ENCODE measurements at places on chromosomes 6 and 20. TPM values are rescaled to one million over a fixed set of nuclear protein-coding genes. Genes with fewer than 3 reads are reported as not detected.

DNA sequence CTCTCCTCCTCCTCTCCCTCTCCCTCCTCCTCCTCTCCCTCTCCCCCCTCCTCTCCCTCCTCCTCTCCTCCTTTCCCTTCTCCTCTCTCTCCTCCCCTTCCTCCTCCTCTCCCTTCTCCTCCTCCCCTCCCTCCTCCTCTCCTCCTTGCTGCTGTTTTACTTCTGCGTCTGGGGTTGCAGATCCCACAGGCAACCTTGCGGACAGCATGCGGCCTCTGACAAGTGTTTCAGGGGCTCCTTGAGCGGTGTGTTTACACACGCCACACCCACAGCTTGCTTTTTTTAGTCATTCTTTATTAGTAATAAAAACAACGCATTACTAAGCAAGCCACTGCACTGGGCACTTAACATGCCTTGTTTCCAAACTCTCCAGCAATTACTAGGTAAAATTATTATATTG lies 81.9 kb downstream of the TFAP2C start:
- no peak overlapping the region for H3K27ac ChIP-seq
- DNase-seq = peak; percentile 71
- no peak overlapping the region for H3K4me3 ChIP-seq

DNA sequence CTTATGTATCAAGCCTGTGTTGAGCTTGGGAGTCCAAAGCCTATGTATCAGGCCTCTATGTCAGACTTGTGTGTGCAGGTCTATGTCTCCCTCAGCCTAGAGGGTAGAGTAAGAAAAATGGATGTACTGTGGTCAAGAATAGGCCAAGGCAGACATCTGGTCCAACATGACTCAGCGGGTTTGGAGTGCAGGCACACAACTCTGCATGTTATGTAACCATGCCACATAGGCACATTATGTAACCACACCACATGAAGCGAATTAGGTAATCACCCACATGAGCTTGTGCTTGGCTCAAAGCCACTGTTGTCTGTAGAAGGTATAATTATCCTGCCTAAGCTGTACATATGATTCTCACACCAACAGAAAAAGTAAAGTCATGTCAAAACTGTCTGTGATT lies 1190.5 kb upstream of the EYS start:
- no peaks in the 10 kb centered on the region for H3K27me3 ChIP-seq
- H3K4me1 ChIP-seq = no peaks in the 10 kb centered on the region
- peak overlapping the region; percentile 24 for H3K27ac ChIP-seq
- no peak overlapping the region for H3K4me3 ChIP-seq
- DNase-seq = peak; percentile 53

GRCh38 chr20:50555662-50556061 lies 45.5 kb downstream of the PTPN1 start:
- no peak overlapping the region for H3K27ac ChIP-seq
- no peak for DNase-seq

DNA sequence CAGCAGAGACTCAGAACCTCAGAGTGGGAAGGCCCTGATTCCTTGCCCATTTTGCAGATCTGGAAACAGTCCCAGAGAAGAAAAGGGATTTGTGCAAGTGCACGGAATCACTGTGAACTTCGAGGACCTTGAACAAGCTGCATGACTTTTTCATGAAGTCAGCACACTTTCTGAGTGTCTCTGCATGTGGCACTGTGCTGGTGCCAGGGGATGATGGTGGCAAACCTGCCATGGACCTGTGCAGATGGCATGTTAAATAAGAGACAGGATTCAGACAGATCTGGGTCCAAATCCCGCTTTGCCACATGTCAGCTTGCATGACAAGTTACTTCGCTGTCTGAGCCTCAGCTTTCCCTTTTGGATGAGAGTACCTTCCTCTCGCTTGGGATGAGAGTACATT lies 26.8 kb downstream of the ZNF831 start:
- H3K4me1 ChIP-seq = no peaks in the 10 kb centered on the region
- no peaks in the 10 kb centered on the region for H3K27me3 ChIP-seq
- no peak for DNase-seq
- no peak overlapping the region for H3K27ac ChIP-seq
- H3K4me3 ChIP-seq = no peak overlapping the region

GJA1 gene
- total RNA-seq = 433 TPM

- no peaks in the 10 kb centered on the region for H3K36me3 ChIP-seq
- H3K27ac ChIP-seq = no peak overlapping the region
- H3K27me3 ChIP-seq = peaks cover 22% of the 10 kb centered on the region
- no peaks in the 10 kb centered on the region for H3K4me1 ChIP-seq
- DNase-seq = no peak
Observed at GRCh38 chr20:49420811-49421295, 61.6 kb downstream of the KCNB1 start.

GRCh38 chr20:24560571-24561491 lies 91.4 kb downstream of the SYNDIG1 start:
- H3K4me1 ChIP-seq = no peaks in the 10 kb centered on the region
- no peaks in the 10 kb centered on the region for H3K36me3 ChIP-seq
- H3K27ac ChIP-seq = no peak overlapping the region
- no peaks in the 10 kb centered on the region for H3K27me3 ChIP-seq
- H3K4me3 ChIP-seq = no peak overlapping the region

HLA-DQB2 gene
- not detected for total RNA-seq

DNA sequence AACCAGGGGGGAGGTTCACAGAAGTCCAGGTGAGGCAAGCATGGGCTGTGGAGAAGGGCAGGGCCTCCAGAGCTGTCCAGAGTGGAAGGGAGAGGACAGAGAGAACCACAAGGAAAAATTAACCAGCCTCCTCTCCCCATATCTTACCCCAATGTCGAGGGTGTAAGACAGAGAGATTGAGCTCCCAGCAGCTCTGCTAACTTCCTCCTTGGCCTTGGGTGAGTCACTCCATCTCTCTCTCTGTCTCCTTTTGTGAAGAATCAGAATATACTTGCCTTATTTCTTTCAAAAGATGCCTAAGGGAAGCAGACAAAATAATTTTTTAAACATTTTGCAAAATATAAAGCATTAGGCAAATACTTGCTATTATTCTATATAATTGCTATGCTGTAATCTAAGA lies 58.3 kb upstream of the IYD start:
- H3K27me3 ChIP-seq = no peaks in the 10 kb centered on the region
- no peak overlapping the region for H3K4me3 ChIP-seq
- no peaks in the 10 kb centered on the region for H3K36me3 ChIP-seq

GRCh38 chr6:75532521-75532920 lies 38.9 kb upstream of the FILIP1 start:
- no peaks in the 10 kb centered on the region for H3K4me1 ChIP-seq
- peaks cover 3% of the 10 kb centered on the region for H3K27me3 ChIP-seq
- no peak overlapping the region for H3K4me3 ChIP-seq
- H3K36me3 ChIP-seq = no peaks in the 10 kb centered on the region
- DNase-seq = peak; percentile 45
- no peak overlapping the region for H3K27ac ChIP-seq

MYO6 gene
- 33.1 TPM for total RNA-seq

ZBP1 gene
- total RNA-seq = not detected

DNA sequence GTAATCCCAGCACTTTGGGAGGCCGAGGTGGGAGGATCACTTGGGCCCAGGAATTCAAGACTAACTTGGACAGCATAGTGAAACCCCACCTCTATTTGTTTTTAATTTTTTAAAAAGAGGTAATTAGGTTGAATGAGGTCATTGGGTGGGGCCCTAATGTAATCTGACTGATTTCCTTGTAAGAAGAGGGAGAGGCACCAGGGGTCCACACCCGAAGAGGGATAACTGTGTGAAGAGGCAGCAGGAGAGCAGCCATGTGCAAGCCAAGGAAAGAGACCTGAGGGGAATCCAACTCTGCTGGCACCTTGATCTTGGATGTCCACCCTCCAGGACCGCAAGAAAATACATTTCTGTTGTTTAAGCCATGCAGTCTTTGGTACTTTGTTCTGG lies 63.4 kb downstream of the QRSL1 start:
- H3K4me1 ChIP-seq = peaks cover 11% of the 10 kb centered on the region
- H3K27ac ChIP-seq = no peak overlapping the region
- H3K27me3 ChIP-seq = peaks cover 2% of the 10 kb centered on the region
- no peak for DNase-seq

RIN2 gene
- total RNA-seq = 22.8 TPM

DNA sequence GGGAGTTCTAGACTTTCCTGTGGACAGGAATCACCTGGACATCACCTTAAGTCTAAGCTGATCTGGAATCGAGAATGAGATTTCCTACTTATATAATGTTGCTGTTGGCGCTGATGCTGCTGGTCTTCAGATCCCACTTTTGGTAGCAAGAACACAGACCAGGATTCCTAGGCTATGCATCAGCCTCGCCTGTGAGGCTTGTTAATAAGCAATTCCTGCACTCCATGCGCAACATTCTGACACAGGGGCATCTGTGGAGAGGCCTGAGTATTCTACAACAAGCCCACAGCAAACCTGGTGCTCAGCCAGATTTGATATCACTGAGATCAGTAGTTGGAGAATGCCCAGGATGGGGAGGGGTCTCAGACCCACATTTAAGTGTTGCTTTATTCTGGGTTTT lies 52.0 kb upstream of the TRIM26 start:
- H3K36me3 ChIP-seq = no peaks in the 10 kb centered on the region
- H3K27ac ChIP-seq = peak overlapping the region; percentile 56
- no peak overlapping the region for H3K4me3 ChIP-seq
- peak; percentile 26 for DNase-seq
- H3K27me3 ChIP-seq = no peaks in the 10 kb centered on the region

CYP39A1 gene
- total RNA-seq = 0.84 TPM

CITED2 gene
- 449 TPM for total RNA-seq

- H3K27me3 ChIP-seq = no peaks in the 10 kb centered on the region
- H3K36me3 ChIP-seq = no peaks in the 10 kb centered on the region
- no peak overlapping the region for H3K27ac ChIP-seq
- no peaks in the 10 kb centered on the region for H3K4me1 ChIP-seq
- no peak for DNase-seq
Observed at GRCh38 chr6:5786969-5787720, 219.6 kb downstream of the NRN1 start.

Measured in astrocyte (in vitro differentiated cells and primary cell).